NCI-H524 (cell line): ENCODE measurements at places on chromosomes 3 and 15.
A peak's percentile ranks its signal among the peaks of the same experiment; 100 is the strongest.

- DNase-seq, result no peak
These were observed 47.2 kb downstream of the CADM2 start for GRCh38 chr3:85005946-85006345.

- DNase-seq, result no peak
These were observed 47.6 kb upstream of the POMGNT2 start for GRCh38 chr3:43153216-43154083.

DNA sequence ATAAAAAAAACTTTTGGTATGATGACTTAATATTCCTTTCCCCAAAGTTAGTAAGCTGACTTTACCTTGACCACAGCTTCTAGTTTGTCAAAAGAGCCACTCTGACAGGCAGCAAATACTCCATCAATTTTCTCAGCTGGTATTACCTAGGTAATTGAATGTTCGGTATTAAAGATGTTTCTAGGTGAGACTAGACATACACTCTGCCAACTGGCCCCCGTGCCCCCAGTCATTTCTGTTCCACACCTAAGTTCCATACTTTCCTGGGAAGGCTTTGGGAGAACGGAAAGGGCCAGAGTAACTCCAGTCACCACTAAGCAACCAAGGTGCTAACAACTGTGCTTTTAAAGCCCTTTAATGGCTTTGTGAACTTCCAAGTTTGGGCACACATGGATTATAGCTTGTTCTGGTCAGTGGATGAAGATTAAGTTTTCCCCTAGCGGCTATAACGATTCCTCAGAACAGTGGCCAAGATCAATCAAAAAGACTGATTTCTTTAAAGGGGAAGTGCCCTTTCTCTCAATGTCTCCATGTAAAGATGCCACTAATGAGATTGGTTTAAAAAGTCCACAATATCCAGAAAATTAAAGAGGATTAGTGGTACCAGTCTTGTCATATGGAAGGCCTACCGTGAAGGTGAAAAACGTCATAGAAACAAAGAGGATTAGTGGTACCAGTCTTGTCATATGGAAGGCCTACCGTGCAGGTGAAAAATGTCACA, 7.0 kb downstream of the EIF4A2 start:
- peak; percentile 24 for DNase-seq

GRCh38 chr3:188187053-188187452, 33.1 kb downstream of the LPP start:
- DNase-seq, result no peak

- DNase-seq, result peak; percentile 95
These were observed 248.4 kb upstream of the CMC1 start for GRCh38 chr3:27993051-27993450.

DNA sequence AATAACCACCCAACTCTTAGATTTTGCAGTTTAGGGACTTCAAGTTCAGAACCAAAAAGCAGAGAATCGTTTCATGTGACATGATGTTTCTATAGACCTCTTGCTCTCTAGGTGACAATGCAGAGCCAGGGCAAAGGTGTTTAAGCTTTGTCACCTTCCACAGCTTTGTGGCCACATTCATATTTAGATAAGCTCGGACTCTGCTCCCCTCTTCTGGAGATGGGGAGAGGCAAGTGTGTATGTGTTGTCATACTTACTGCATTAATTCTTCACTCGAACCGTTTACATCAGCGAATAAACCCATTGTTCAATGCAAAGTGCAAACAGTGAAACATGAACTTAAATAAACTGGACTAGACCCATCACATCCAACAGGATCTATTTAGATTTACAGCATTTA, 33.2 kb downstream of the ST3GAL6 start:
- DNase-seq, result no peak
